D721Med (cell line): ENCODE measurements at places on chromosomes 3 and 15.

DNA sequence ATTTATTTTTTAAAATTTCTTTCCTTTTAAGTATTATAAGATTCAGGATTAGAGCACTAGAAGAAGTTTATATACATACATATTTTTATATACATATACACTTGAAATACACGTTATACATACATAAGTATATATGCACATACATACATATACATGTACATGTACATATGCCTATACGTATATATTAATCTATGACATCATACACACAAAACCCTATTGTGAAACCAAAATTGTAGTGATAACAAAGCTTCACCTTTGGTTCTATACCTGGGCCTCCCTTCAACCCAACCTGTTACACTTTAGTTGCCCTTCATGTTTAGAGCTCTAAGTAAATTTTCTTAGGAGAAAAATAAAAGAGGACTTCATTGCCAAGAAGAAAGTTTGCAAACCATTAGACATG is 17.0 kb downstream of the AADACL2 start:
- DNase-seq = no peak

GRCh38 chr3:55615039-55615693 is 128.1 kb upstream of the WNT5A start:
- no peak for DNase-seq

DNA sequence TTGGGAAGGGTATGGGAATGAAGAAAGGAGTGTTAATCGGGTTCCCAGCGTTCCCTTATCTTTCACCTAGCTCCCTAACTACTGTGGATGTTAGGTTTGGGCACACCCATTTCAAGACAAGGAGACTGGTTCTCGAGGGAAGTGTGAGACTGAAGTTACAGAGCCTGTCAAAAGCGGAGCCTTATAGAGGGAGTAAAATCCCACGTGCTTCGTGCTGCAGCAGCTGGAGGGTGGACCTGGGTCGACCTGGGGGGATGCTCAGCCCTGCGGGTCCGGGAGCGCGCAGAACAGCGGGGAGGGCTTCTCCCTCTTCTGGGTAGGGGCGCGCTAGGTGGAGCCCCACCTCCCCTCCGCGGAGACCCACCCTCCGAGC is 314 bp upstream of the TMED3 start:
- DNase-seq = peak; percentile 22

GRCh38 chr3:171351676-171352075 is 108.5 kb downstream of the TNIK start:
- DNase-seq = no peak

- no peak for DNase-seq
These were observed 1.5 kb upstream of the MAPKBP1 start for GRCh38 chr15:41772720-41773331.

- no peak for DNase-seq
These were observed 101.7 kb downstream of the ZNF609 start for GRCh38 chr15:64562003-64562640.

DNA sequence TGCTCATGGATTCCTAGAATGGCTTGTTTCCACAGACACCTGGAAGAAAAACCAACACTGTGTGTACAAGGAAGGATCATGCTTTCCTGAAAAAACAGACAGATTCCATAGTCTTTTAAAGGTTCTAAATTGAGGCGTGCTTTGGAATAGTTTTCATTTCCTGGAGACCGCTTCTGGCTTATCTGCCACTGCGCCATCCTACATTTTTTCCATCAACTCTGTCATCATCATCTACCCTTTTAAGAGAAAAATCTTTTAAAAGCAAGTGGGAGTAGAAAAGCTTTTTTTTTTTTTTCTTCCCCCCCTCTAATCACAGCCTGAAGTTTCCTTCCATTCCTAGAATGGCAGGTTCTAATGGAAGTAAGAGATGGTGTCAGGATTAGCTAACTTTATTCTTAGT is 379.4 kb upstream of the C2CD4B start:
- no peak for DNase-seq

DNA sequence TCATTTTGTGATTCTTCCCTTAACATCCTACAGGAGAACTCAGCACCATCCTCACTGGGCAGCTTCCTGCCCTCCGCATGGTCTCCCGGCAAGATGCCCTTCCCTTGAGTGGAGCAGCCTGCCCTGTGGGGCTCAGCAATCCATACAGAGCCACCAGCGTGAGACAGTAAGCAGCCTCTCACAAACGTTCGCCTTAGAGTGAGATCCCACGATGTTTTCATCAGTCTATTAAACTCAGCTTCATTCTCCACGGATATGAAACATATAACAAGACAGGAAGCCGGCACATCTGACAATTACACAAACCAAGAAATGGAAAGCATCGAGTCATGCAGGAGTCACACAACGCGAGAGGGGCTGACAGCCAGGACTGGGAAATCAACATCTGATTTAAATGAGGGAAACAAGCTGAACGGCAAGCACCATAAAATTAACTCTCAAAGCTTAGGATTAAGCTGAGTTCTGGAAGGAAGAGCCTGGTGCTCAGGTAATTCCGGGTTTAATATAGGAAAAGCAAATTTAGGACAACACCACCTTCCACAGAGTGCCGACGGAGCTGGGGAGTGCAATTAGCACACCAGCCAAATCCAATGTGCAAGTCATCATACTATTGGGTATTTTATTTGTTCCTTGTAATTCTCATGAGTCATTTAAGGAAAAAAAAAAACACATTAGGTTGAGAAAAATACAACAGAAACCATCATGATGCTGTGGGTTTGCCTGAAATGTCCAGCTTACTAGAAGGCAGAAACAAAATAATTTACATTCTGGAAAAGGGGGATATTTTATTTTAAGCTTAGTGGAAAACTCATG is 272.0 kb downstream of the OCA2 start:
- no peak for DNase-seq

DNA sequence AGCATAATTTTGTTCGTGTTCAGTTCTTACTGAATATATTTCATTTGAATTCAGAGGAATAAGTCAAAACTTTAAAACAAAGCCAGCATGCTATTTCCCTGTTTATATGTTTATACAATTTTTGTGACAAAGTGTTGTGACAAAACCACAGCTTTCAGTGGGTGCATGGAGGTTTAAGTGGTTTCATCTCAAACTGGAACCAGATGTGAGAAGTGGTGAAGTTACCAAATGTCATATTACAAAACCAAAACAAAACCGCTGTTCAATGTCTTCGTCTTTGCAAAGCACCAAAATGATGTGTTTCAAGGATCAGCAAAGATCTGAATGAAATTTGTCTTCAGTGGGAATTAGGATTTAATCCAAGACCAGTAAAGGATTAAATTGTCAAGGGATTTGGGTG is 59.3 kb upstream of the OSTN start:
- no peak for DNase-seq

DNA sequence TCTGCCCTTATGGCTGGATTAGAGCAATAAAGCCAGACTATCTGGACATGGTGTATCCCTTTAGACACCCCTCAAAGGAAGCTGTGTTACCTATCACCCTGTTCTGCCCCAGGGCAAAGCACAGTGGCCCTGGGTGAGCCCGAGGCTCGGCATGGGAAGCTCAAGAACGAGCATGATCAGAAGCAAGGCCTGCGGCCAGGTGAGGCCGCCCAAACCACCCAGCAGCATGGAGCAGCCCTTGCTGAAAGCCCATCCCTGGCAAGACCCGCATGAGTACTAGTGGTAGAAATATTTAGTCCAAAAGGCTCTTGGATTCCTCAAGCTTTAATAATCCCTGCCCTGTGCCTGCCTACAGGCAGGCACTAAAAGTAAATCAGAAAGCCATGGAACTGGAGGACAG is 261.1 kb downstream of the MEX3B start:
- DNase-seq = no peak
